ENCODE measurements at places on chromosomes 6 and 20.

DNA sequence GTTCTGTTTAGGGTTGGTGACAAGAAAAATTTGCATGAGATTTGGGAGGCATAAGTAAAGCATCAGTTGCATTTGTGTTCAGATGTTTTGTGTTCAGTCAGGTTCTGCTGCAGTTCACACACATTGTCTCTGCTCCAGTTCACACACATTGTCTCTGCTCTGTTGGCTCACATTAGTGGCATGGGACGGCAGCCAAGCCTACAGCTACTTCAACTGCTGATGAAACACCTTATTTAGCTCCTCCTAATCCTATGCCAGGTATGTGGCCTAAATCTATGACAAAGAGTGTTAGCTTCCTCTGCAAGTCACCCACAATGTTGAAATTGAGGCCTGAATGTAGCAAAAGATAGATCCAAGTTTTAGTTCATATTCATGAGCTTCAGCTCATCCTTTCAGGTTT, 278.1 kb upstream of the SYNCRIP start:
- DNase-seq, result no peak

- DNase-seq, result no peak
Observed at GRCh38 chr6:139364302-139364981, 10.0 kb downstream of the CITED2 start.

DNA sequence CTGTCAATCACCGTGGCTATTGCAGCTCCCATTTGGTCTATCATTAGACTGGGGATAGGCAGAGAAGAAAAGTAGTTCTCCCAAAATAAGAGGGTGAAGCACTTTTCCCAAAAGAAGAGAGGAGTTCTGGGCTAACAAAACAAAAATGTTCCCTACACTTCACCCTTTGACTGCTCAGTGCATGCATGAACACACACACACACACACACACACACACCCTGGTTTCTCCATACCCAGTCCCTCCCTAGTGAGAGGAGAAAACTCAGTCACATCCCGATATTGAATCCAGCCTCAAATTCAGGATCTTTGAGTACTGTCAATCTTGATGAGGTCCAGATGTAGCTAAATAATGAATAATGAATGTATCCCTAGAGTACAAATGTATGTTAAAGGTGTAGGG, 4.6 kb upstream of the TBPL1 start:
- DNase-seq, result no peak

- no peak for DNase-seq
Observed at GRCh38 chr6:28776269-28777146, 147.3 kb downstream of the TRIM27 start.

DNA sequence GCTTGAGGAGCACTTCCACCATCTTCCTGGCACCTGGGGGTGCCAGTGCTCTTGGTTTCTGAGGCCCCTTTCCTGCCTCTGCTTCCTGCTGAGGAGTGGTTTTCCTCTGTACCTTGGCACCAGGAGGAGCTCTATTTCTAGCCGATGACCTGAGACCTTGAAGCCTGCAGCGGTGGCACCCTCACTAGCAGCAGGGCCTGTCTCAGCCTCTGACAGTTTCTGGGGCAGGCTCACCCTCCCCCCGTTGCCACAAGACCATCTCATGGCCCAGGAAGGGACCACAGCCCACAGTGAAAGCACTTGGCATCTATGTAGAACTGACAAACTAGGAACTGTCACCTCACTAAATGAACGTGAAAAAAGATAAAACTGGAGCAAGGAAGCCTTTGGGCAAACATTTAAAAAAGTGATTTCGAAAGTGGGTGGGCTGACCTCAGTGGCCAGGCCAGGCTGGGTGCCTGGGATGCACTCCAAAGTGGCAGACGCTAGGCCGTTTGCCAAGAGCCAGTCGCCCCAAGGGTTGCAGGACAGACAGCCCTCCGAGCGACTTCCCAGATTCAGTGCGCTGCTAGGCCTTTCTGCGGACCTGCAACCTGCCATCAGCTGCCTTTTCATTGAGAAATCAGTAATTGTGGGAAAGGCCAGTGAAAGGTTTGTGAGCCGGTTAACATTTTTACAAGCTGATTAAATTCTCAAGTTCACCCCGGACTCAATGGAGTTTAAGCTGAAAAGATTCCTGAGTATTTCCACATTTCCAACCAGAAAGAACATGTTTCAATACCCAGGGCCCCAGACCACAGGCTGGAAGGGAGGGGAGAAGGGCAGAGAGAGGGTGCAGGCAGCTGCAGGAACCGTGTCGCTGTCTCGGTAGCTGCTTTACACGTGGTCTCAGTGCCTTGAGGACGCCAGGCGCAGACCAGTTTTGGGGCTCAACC, 303.7 kb downstream of the ESR1 start:
- DNase-seq, result no peak

DNA sequence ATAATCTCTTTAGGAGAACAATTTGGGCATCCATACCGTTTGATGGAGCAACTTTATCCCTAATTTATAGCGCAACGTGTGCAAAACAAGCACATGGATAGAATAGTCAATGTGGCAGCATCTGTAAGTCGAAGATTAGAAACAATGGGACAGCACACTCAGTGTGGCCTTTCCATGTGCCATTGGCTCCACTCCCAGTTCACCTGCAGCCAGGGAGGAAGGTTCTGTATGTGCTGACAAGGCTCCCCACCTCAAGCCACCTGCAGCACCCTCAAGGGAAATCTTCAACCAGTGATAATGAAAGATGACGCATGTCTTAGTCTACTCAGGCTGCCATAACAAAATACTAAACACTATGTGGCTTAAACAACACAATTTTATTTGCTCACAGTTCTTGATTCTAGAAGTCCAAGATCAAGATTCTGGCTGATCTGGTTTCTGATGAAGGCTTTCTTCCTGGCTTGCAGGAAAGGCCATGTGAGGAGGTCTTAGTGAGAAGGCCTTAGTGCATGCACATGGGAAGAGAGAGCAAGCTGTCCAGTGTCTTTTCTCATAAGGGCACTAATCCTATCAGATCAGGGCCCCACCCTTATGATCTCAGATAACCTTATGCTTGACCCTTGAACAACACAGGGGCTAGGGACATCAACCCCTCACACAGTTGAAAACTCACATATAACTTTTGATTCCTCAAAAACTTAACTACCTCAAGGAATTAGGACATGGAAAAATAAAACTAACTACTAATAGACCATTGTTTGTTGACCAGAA, 34.9 kb upstream of the SHLD1 start:
- no peak for DNase-seq

GRCh38 chr6:25008707-25009392, 73.1 kb upstream of the RIPOR2 start:
- DNase-seq, result no peak

DNA sequence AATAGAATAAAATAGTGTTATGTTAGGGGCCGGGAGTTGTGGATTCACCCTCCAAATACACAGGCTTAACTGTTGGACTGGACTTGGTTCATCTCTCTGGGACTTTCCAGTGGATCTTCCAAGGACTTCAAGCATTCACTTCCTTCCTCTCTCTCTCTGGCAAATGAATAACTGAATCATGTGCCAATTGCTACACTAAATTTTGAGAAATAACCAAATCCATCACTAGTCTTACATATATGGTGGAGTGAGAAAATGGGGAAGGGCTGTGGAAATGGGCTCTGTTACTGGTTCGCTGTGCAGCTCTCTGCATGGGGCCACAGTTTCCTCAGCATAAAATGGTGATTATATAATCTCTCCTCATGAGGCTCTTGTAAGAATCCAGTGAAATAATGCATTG, 6.8 kb upstream of the KIAA1755 start:
- DNase-seq, result no peak

DNA sequence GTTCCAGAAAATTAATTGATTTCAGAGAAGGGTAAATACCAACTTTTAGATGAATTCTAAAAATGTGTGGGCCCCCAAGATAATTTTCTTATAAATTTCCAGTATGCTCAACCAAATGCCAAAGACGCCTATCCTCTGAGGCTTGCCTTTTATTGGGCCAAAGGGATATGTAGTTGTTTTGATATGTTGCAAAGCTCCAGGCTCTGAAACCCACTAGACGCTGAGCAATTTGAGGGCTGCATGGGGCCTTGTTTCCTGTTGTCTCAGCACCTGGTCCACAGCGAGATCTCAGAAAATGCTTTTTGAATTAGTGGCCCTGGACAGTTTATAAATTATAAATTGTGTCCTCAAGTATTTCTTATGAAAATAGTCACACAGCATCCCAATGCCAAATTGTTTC, 397.2 kb downstream of the SAMD5 start:
- DNase-seq, result no peak

- DNase-seq, result no peak
Observed at GRCh38 chr6:17580518-17581048, 19.5 kb upstream of the FAM8A1 start.
